ENCODE measurements at places on chromosomes 4 and X.

DNA sequence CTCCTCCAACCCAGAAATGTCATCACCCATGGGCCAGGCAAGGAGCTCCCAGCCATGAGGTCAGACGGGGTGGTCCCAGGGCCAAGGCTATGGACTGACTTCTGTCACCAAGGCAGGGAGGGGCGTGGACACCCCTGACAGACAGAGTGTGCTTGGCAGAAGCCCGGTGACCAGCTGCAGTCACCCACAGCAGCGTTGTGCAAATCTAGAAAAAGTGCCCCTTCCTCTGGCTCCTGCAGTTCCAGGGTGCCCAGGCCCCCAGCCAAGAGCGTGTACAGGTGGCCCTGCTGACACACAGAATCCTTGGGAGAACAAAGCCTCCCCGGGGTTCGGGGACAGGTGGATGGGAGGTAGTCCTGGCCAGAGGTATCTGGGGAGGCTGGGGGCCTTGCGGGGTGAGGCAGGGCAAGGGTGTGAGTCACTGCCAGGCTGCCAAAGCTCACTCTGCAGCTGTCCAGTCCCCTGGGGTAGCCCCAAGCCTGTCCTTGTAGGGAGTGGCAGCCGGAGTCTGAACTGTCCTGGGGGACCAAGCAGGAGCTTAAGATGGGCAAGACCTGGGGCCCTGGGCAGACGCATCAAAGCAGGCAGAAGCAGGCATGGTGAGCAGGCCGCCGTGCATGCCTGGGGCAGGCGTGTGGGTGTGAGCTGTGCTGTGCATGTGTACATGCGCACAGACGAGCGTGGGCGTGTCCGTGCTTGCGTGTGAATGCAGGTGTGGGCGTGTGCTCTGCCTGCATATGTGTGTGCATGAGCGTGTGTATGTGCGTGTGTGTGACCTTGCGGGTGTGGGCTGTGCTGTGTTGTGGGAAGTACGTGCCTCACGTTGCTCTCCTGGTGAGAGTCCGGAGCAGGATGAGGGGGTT is 3.3 kb downstream of the MYL5 start:
- DNase-seq = no peak

GRCh38 chr4:2933566-2934076 is 29.6 kb downstream of the NOP14 start:
- DNase-seq = no peak

DNA sequence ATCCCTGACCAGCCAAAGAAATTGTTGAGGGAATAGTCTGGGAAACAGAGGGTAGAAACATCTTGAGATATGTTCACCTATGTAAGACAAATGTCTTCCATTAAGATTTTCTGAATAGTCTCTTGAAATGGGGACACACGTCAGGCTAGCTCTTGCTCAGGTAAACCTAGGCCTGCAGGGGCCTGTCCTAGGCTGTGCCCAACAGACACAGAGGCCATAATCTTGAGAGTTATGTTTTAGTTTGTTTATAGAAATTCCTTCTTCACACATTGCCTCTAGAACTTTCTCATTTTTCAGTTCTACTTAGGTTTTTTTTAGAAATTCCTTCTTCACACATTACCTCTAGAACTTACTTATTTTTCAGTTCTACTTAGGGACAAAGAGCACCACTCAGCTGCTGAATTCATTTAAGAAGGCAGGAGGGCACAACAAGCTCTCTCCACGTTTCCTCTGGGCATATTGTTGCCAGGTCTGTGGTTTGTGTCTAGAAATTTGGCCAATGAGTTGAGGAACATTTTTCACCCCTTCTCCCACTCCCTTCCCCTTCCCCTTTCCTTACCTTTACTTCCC is 94.9 kb downstream of the ARHGAP24 start:
- no peak for DNase-seq

GRCh38 chrX:45508454-45508853 is 307.8 kb upstream of the DIPK2B start:
- peak; percentile 65 for DNase-seq

- no peak for DNase-seq
Measured at GRCh38 chrX:101931136-101931487, 715 bp downstream of the ZMAT1 start.

GRCh38 chr4:76003035-76003434 is 4.3 kb downstream of the CXCL9 start:
- no peak for DNase-seq

DNA sequence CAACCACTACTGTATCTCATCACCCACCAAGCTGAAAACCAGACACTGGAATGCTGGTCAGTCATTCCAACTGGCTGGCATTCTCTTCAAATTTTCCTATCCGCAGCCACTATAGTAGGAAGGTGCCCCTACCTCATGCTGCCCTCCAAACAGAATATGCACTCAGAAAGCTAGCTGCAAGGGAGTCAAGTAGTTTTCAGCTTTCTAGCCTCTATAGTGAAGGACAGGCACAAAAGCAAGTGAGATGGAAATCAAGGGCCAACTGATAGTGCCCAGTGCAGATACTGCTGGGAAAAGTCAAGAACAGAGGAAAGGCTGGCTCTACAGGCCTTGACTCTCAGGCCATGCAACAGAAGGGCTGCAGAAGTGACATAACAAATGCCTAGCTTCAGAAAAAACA is 47.2 kb downstream of the BCOR start:
- DNase-seq = no peak

- DNase-seq = no peak
Measured at GRCh38 chr4:26762650-26763049, 98.0 kb upstream of the STIM2 start.

GRCh38 chr4:89497517-89498308 is 190.1 kb upstream of the GPRIN3 start:
- no peak for DNase-seq

DNA sequence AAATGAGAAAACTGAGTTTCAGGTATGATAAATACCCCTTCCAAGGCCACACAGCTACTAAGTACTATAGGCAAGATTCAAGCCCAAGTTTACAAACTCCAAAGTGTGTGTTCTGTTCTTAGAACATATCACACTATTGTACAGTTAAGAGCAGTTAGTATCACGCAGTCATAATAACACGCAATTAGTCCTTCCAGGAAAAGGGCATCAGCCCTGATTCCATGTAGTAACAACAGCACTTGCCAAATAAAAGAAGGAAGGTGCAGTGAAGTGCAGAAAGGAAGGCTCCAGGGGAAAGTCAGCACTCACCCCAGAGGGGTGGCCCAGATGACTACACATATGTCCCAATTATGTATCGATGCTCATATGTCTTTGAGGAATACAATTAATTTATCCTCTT is 4.4 kb downstream of the TASL start:
- DNase-seq = no peak

- peak; percentile 50 for DNase-seq
Measured at GRCh38 chrX:100654261-100654660, 10.3 kb downstream of the SRPX2 start.

GRCh38 chrX:11929476-11929875 is 171.4 kb downstream of the MSL3 start:
- DNase-seq = no peak

- DNase-seq = no peak
Measured at GRCh38 chr4:143377611-143378099, 41.0 kb downstream of the GAB1 start.

Data from HCEC 1CT (cell line).